ENCODE measurements at places on chromosomes 16 and 17.

- no peak for DNase-seq
Measured at GRCh38 chr17:56284482-56284881, 131.2 kb downstream of the ANKFN1 start.

- no peak for DNase-seq
Measured at GRCh38 chr17:2724784-2725164, 13.2 kb upstream of the CLUH start.

- DNase-seq, result no peak
Measured at GRCh38 chr16:21244518-21245215, 11.2 kb downstream of the ANKS4B start.

- no peak for DNase-seq
Measured at GRCh38 chr17:62821189-62822079, 13.3 kb upstream of the MARCHF10 start.

DNA sequence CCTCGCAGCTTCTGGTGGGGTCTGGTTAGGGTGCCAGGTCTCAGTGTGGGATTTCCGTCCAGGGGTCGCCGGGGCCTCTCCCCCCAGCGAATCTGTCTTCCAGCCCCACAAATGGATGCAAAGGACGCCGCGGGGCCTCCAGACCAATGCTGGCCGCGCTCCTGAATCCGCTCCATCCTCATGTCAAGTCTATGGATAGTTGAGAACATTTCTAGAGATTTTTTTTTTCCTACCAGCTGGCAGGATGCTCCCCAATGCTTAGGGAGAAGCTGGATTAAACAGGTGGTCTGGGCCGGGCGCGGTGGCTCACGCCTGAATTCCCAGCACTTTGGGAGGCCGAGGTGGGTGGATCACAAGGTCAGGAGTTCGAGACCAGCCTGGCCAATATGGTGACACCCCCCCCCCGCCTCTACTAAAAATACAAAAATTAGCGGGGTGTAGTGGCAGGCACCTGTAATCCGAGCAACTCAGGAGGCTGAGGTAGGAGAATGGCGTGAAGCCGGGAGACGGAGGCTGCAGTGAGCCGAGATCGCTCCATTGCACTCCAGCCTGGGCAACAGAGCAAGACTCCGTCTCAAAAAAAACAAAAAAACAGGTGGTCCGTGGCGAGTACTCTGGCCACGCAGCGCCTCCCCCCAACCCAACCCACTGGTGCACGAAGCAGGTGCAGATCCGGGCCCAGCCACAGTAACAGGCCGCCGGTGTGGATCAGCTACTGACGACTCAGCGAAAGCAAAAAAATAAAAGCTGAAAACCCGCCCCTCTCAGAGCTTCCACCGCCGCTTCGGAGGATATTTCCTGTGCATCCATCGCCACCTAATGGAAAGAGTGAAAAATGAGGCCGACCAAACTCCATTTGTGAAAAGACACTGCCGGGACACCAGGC, 1.1 kb upstream of the NXN start:
- DNase-seq, result no peak

DNA sequence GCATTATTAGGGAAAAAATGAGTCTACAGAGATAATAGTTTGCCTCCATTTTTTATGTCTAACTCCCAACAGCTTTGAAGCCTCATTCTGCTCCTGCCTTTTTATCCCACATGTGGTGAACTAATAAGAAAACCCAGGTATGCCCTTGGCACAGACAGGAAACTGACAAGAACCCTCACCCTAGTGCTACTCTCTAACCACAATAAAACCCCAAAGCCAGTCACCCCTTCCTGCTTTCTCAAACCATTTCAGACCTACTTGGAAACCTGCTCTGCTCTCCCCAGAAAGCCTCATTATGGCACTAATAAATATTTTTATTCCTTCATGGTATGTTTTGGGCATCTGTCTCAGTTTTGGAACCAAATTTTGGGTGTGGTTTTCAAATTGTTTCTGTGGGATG, 3.9 kb upstream of the MARVELD3 start:
- no peak for DNase-seq

DNA sequence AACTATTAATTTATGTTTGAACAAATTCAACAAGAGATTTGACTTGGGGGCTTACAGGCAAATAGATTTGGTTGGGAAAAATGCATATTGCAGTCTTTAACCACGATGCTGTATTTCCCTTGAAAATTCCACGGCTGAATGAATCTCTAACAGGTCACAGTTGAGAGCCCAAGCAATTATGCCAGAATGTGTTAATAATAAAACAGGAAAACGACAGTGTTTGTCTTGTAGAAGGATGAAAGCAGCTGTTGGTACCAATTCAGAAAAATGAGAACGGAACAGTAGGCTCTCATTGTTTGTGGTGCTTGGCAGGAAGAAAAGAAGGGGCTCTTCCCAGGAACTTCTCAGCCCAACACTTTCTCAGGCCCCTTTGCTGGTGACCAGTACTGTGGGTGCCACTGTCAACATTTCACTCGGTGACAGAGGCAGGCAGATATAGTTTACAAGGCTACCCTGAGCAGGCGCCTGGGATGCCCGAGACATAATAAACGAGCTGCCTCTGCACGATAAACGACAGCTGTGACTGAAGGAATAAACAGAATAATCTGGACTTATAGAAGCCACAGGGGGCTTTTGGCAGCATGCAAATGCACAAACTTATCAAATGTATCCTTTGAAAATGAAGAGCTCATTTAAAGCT, 387.1 kb downstream of the HS3ST4 start:
- DNase-seq, result no peak

DNA sequence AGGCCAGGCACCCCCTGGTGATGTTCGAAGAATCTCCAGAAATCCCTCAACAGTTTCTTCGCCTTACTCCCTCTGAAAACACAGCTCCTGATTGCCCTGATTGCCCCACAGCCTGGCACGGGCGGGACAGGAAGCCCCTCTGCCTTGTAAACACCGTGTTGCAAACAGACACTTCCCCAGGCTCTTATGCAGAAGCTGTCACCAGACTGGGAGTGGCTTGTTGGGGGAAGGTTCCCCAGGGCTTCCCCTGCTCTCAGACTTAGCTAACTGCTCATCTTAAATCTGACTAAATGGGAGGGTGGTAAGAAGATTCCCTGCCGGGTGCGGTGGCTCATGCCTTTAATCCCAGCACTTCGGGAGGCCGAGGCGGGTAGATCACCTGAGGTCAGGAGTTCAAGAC, 11.2 kb downstream of the PIK3R5 start:
- no peak for DNase-seq
